Spinal cord (tissue), 10 donors: ENCODE measurements at places on chromosomes 2 and 18. TPM values are rescaled to one million over a fixed set of nuclear protein-coding genes. Genes with fewer than 3 reads are reported as not detected.

SERPINB12 gene
- not detected for total RNA-seq

LRATD1 gene
- total RNA-seq: 15.8 TPM

KLHL41 gene
- total RNA-seq: 3.9 TPM

HOXD10 gene
- total RNA-seq: 15.5 TPM

FOXI3 gene
- 0.10 TPM for total RNA-seq

FTCDNL1 gene
- total RNA-seq: 4.2 TPM

COPS8 gene
- 186 TPM for total RNA-seq

UGT1A5 gene
- total RNA-seq: not detected

SERPINB7 gene
- total RNA-seq: not detected

PTPRM gene
- total RNA-seq: 121 TPM

PAIP2B gene
- 14.0 TPM for total RNA-seq

TEX44 gene
- not detected for total RNA-seq

REG3G gene
- total RNA-seq: 0.50 TPM

IFIH1 gene
- total RNA-seq: 9.1 TPM
